ENCODE measurements at places on chromosomes 1 and 21.

GRCh38 chr1:242002072-242002471, 3.2 kb upstream of the MAP1LC3C start:
- no peak for DNase-seq

GRCh38 chr1:59151860-59152259, 145.0 kb upstream of the FGGY start:
- no peak for DNase-seq

- DNase-seq, result no peak
Observed at GRCh38 chr1:196450143-196451095, 157.8 kb downstream of the KCNT2 start.

DNA sequence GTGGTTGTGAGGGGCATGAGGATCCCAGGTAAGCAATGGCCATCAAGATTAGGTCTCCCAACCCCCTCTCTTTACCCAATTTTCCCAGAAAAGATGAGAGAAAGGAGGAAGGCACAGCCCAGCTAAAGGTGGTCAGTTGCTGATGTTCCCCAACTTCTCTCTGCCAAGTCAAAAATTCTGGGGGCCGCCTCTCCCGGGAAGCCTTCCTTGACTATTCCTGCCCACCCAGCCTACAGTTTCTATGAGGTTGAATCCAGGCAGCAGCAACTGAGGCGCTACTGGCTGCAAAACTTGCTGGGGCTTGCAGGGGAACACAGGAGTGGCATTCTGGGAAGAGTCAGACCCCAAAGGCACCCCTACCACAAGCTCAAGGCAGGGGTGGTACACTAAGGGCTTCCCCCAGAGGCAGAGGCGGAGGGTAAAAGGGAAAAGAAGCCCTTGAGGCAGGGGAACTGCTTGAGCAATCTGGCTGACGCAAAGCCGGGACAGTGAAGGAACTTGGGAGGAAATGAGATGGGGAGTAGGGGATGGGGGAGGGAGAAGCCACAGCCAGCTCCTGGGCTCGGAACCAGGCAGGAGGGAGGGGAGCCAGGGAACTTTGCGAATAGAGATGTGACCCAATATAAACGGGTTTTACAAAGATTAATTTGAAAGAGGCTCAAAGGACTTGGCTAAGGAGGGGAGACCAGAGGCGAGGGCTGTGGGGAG, 31.2 kb downstream of the SDC3 start:
- DNase-seq, result no peak

GRCh38 chr1:179598631-179599030, 7.0 kb downstream of the TDRD5 start:
- DNase-seq, result no peak

DNA sequence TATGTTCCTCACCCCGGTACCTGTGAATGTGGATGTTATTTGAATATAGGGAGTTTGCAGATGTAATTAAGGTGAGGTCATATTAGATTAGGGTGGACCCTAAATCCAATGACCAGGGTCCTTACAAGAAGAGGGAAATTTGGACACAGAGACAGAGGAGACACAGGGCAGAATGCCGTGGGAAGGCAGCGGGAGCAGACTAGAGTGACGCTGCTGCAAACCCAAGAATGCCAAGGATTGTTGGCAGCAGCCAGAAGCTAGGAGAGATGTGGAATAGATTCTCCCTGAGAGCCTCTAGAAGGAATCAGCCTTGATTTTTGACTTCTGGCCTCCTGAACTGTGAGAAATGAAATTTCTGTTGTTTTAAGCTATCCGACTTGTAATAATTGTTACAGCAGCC, 53.6 kb downstream of the SPATA46 start:
- no peak for DNase-seq

DNA sequence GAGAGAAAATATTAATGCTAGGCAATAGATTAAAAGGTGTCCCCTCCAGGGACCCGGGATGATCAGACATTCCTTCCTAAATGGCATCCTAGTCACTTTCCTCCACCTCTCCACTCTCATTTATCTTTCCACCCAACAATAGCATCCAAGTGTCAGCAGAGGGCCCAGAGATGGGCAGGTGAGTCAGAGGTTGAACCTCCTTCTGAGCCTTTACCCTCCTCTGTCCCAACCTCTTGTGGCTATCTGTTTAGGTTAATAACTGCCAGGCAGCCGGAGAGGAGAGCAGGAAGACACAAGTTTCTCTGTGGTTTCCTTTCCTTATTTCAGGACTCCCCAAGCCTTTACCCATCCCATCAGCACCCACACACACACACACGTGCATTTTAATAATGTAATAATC, 4.1 kb downstream of the GJA5 start:
- no peak for DNase-seq

DNA sequence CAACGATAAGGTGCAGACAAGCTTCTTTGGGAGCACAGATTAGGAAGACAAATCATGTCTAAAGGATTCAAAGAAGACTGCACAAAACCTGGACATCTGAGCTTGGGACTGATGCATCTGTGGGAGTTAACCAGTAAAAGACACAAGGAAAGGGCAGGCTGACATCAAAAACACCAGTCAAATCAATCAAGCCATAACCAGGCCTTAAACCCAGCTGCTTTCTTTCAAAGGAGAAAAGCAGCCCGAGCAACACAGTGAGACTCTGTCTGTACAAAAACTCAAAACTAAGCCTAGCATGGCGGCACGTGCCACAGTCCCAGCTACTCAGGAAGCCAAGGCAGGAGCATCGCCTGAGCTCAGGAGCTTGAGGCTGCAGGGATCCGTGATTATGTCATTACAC, 411.6 kb downstream of the SMYD3 start:
- no peak for DNase-seq

GRCh38 chr1:3688356-3689137, 36.2 kb downstream of the TP73 start:
- DNase-seq, result no peak

DNA sequence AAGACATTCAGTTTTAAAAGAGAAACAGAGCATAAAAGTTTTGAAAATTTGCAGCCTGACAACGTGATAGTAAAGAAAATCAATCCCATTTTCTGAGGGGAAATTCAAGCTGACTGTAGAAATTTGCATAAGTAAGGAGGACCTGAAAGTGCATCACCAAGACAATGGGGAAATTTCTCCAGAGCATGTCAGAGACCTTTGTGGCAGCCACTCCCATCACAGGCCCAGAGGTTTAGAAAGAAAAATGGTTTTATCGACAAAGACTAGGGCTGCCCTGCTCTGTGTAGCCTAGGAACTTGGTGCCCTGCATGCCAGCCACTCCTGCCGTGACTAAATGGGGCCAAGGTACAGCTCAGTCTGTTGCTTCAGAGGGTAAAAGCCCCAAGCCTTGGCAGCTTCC, 1640.2 kb upstream of the PRMT6 start:
- DNase-seq, result no peak

GRCh38 chr1:55216096-55216495, 932 bp upstream of the USP24 start:
- no peak for DNase-seq

GRCh38 chr1:212690816-212691403, 8.7 kb downstream of the BATF3 start:
- no peak for DNase-seq

DNA sequence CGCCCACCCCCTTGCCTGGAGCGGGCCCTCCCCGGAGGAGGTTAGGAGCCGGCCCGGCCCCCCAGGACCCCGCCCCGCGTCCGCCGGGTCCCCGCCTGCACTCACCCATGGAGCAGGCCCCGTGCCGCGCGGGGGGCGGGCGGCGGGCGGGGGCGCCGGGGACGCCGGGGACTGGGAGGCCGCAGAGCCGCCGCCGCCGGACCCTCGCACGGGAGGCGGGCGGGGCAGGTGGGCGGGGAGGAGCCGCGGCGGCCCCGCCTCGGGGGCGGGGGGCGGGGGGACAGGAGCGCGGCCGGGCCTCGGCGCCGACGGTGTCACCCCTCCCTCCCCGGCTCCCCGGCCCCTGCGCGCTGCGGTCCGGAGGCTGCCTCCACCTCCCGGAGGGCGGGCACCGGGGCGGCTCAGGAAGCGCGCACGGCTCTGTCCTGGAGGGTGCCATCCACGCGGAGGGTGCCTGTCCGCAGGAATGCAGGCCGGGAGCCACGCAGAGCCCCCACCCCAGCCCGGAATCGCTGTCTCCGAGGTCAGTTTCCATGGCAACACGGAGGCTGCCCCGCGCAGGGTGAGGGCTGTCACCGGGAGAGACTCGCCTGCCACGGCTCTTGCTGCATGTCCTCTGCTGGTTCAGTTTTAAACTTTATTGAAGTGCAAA, 5.9 kb upstream of the PLEKHG5 start:
- DNase-seq, result no peak

DNA sequence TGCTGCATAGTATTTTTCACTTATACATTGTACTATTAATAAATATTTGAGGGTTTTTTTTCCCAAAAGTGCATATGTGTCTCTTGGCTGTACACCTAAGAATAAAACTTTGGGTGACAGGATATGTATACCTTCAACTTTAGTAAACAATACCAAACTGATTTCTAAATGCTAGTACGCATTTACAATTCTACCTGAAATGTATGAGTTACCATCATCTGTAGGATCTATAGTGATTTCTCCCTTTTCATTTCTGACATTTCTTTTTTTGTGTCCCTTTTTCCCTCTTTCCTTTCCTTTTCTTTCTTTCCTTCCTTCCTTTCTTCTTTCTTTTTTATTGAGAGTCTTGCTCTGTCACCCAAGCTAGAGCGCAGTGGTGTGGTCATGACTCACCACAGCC, 16.7 kb upstream of the BMP8B start:
- no peak for DNase-seq

- no peak for DNase-seq
Observed at GRCh38 chr1:23801338-23801748, 789 bp upstream of the GALE start.

DNA sequence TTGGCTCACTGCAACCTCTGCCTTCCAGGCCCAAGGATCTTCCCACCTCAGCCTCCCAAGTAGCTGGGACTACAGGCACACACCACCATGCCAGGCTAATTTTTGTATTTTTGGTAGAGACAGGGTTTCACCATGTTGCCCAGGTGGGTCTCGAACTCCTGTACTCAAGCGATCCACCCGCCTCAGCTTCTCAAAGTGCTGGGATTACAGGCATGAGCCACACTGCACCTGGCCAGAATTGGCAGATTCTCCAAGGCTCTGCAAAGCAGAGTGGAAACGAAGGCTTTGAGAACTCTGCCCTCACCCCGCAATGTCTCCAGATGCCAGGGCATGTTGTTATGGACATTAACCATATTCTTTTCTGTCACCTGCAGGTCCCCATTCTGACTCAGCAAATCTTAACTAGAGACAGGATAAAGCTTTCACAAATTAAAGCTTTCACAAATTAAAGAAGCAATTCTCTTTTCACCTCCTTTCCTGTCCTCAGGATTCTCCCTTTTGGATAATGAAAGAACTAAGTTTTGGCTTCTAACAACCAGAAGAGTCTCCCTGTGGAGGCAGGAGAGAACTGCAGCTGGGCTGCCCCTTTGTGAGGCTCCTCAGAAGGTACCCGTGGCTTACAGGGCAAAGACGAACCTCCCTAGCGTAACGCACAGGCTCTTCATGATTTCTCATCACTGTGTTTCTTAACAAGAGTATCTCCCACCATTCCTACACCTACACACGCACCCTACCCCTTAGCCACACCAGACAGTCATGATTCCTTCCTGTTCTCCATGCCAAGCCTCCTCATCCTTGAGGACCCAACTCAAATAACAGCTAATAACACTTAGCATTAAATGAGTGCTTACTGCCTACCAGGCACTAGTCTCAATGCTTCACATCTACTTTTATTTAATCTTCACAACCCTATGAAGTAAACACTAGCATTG, 29.8 kb downstream of the GPA33 start:
- no peak for DNase-seq

GRCh38 chr21:42245331-42246193, 26.6 kb downstream of the ABCG1 start:
- DNase-seq, result no peak

DNA sequence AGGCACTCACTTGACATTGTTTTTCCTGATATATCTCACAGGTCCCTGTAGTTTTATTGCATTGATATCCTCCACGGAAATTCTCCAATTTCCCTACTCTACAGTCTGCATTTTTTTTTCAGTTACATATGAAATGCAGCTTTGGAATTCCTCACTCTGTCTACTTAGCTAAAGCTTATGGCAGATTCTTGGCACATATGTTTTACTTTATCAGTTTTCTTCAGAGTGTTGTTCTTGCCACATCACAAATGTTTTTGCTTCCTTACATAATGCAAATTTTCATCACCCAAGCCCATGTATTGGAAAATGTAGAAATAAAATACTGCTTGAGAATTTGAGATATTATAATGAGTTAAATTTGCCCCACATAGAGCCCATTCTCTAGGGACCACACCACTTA, 1895.1 kb downstream of the MRPL39 start:
- no peak for DNase-seq

DNA sequence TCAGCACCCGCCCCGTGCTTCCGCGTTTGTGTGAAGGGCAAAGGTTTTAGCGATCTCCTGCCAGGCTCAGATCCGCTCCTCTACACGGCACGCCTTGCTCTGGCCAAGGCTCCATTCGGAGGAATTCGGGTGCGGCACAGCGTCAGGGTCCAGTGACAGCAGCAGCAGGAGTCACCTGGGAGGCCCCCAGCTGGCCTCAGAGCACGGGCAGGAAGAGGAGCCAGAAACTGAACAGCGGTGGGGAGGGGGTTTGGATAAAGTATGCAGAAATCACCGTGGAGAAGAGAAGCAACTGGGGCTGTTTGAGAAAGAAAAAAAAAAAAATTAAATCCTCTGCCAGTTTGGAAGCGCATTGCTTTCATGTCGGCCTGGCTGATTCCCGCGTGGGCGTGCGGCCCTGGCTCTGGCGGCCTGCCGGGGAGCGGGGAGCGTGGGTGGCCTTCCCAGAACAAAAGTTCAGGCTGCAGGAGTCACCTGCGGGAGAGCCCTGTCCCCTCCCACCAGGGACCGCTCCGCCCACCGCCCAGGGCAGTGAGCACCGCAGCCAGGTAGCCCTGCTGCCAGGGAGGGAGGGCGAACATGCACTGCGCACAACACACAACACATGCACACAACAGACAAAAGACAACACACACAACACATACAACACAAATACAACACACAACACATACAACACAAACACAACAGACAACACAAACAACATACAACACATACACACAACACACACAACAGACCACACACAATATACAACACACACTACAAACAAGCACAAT, 107.6 kb downstream of the ETS2 start:
- peak; percentile 77 for DNase-seq

- no peak for DNase-seq
Observed at GRCh38 chr1:43436371-43436770, 17.4 kb downstream of the HYI start.

DNA sequence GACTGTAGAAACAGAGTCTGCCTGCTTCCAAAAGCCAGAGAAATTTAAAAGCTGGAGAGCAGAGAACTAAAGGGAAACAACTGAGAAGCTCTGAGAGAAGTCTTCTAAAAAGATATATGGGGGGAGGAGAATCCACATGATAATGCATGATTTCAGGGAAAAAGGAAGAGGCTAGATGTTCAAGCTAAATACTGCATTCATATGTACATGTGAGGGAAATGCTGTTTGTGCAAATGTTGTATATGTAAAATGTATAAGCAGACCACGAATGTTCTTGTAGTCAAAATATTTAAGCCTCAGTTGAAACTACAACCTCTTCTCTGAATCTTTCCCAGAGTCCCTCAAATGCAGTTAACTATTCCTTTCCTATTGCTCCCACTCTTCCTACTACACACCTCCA, 79.2 kb downstream of the AKT3 start:
- DNase-seq, result no peak

All from NCI-H2107 (cell line).